AG09309 (cell line): ENCODE measurements at places on chromosomes 16 and 17.

DNA sequence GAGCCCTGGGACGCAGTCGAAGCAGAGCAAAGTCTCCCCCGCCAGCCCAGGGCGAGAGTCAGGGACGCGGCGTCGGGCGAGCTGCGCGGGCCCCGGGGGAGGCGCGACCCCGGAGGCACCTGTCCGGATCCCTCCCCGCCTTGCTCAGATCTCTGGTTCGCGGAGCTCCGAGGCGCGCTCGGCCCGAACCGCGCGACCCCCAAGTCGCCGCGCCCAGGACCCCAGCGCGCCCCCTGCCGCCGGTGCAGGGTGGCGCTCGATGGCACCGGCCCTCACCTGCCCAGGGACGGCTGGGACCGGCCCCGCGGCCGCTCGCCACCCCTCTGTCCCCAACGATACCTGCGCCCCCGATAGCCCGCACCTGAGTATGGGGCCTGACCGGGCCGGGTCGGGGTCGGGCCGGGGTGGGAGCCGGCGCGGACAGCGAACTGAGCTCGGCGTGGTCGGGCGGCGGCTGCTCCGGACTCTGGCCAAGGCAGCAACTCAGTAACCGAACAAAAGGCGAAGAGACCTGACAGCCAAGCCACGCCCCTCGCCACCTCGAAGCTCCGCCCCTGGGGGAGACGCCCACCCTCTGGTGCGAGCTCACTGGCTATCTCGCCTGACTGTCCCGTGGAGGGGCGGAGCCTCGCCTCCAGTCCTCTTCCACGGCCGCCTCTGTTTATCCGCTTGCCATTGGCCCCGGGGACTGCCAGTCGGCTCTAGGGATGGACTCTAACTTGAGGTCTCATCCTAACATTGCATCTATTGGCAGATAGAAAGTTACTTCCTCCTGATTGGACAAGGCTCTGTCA lies at the start of gene JUP:
Gene JUP (minus strand): TSS at position 485 of the 794 bp plus-strand sequence. CDS start 14,857 bp downstream, outside the sequence.
- DNase-seq: peak; percentile 82

GRCh38 chr17:46171939-46172338 lies 21.3 kb downstream of the KANSL1 start:
- DNase-seq: no peak

DNA sequence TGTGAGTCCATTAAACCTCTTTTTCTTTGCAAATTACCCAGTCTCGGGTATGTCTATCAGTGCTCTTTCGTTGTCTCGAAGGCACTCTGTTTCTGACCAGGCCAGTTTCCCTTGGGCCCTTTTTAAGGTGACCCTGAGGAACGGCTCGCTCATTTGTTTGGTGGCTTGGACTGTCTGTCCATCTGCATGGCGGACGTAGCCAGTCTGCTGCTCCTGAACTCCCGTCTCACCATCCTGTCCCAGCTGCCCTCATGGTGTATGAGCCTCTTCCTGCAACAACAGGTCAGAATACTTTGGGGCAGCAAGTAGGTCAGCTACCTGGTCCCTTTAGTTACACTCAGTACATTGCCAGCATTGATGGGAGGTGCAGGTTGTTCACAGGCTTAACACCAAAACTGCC lies 19.0 kb downstream of the DRC7 start:
- DNase-seq: no peak

DNA sequence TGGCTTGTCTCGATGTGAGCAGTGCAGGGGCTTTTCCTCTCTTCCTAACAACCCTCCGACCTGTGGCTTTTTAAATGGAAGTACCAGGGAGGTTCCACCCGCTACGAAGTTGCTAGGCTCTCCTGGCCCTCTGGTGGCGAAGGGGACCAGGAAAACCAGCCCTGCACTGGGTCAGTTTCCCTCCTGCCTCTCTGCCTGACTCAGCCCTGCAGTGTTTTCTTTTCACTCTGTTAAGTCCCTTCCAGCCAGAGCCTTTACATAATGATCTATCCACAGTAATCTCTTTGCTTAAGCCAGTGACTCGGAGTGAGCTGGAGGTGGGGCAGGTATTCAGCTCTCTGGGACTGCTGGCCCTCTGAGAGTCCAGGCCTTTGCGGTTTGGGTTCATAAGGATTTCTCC lies 331.3 kb upstream of the EEF2KMT start:
- DNase-seq: no peak

DNA sequence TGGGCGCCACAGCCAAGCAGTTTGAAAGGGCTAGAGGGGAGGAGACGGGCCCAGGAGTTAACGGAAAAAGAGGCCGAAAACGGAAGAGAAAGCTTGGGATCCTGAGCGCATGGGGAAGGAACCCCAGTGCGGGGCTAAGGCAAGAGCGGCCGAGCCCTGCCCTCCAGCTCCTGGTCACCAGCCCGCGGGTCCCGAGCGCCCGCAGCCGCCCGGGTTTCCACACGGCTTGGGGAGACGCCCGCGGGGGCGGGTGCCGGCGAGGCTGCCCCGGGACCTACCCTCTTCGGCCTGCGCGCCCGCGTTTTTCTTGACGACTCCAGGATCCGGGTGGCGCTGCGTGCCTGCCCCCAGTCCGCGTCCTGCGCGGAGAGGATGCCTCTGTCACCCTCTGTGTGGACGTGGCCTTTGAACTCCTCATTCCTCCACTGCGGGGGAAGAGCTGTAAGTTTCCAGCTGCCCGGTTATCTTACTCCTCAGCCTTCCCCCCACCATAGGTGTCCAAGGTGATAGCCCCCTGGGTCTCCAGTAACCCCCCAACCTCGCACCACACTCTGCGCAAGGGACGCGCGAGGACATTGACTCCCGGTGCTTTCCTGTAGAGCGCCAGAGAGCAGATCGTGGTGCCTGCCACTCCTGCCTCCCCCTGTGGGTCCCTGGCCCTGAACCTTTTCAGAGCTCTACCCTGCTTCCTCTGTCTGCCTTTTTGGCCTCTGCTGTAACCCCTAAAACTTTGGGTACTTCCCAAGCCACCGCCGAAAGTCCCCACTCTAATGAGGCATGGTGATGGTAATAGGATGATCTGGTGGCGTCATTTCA lies 1.7 kb upstream of the CDH11 start:
- DNase-seq: no peak

DNA sequence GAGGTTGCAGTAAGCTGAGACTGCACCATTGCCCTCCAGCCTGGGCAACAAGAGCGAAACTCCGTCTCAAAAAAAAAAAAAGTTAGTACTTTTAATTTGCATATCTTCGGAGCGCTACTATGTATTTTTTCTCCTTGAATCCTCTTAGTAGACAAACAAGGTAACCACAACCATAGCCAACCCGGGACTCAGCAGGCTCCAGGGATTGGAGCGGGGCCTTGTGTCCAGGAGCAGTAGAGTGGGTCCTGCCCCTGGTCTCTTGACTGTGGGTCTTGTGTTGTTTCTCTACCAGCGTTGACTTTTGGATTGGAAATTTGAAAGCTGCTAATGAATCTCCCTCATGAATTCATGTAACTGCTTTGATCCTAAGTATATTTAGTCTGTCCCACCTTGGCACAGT lies 32.3 kb downstream of the PRMT7 start:
- no peak for DNase-seq

DNA sequence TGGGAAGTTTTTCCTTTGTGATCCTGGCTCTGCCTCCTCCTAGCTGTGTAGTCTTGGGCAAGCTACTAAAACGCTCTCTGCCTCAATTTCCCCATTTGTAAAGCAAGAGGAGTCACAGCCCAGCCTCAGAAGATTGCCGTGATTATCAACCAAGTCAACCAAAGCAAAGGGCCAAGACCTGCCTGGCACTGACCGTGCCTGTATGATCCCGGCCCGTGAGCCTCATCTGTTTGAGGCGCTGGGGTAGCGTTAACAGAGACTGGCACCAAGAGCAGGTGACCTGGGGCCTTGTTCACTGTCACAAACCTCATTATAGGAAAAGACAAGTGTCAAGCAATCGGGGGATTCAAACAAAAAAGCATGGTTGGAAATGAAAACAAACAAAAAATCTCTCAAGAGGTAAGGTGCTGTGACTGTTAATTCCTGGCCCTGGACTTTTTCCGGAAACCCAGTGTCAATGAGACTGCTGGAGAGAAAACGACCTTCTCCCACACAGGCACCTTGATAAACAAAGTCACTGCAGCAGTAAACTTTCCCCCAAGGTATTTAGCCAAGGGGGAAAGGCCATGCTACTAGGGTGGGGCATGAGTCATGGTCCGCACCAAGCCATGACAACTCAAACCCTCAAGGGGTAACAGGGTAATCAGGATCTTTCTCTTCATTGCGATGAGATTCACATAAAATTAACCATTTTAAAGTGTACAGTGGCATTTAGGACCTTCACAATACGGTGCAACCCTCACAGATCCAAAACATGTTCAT lies 5.4 kb downstream of the MEAK7 start:
- no peak for DNase-seq

DNA sequence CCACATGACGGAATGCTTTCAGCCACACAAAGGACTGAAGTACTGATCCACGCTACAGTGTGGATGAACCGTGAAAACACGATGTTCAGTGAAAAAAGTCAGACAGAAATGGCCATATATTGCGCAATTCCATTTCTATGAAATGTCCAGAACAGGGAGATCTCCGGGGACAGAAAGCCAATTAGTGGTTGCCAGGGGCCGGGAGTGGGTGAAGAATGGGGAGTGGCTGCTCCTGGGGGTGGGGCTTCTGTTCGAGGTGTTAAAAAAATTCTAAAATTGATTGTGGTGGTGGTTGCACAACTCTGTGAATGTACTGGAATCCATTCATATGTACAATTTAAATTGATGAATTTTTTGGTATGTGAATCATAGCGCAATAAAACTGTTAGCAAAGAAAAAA lies 154.8 kb upstream of the HSBP1 start:
- no peak for DNase-seq

- DNase-seq: no peak
These were observed 415 bp upstream of the FOXF1 start for GRCh38 chr16:86509759-86510464.

- no peak for DNase-seq
These were observed 19.8 kb downstream of the MPG start for GRCh38 chr16:97822-98221.

- peak; percentile 16 for DNase-seq
These were observed 398.8 kb upstream of the SALL1 start for GRCh38 chr16:51549836-51550235.

GRCh38 chr16:5059386-5060072 lies 6.2 kb downstream of the C16orf89 start:
- DNase-seq: no peak

DNA sequence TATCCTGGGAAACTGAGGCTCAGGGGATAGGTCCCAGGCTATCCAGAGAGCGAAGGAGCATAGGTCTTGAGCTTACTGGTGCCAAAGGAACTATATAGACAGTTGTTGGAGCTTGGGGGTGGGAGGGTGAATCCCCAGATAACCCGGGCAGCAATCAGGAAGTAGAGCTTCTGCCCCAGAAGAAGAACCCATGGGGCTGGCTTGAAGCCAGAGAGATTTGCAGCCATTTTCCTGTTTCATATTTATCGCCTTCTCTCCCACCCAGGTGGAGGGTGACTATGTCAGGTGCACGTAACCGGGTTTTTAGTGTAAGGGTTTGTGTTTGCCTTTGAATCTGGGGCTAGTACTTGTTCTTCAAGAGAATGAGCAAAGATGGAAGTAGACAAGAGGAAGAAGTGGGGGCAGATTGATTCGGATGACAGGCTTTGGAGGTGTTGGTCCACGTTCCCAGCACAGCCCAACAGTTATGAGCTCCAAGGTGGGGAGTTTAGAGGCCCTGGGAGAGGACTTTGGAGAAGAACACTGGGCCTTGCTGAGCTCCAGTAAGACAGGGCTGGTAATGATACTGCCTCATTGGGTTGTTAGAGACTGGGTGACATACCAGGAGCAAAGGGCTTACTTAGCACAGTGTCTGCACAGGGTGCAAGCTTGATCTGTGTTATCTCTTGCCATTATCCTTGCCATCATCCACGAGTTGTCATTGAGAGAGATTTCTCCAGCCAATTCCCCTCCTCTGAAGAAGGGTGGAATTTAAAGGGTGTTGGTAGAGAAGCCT lies 145.6 kb downstream of the CCDC182 start:
- DNase-seq: no peak

- DNase-seq: no peak
These were observed 511.9 kb downstream of the HAPSTR1 start for GRCh38 chr16:9603316-9603715.

DNA sequence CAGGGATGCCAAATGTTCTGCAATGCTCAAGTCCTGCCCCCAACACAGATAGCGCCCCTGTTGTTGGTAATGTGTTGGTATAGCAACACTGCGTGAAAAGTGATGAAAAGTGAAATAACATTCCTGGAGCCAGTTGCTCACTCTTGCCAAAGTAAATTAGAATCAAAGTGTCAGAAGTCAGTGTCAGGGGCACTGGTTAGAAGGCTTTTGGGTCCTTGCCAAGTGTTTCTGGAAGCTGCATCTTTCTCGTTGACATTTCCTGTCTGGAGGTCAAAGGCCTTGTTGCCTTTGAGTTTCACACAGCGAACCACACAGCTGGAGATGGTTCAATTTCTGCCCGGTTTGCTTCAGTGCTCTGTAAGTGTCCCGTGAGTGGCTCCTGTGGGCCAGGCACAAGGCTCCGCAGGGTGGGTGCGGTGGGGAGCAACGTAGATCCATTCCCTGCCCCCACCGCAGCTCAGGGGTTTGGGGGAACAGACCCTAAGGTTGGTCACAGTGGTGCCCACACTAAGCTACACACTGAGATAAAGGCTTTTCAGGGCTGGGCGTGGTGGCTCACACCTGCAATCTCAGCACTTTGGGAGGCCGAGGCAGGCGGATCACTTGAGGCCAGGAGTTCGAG lies 3.6 kb upstream of the SLC16A5 start:
- no peak for DNase-seq
